ENCODE measurements at places on chromosomes 3 and 15.

- DNase-seq, result no peak
These were observed 20.3 kb upstream of the NR2E3 start for GRCh38 chr15:71790081-71790480.

DNA sequence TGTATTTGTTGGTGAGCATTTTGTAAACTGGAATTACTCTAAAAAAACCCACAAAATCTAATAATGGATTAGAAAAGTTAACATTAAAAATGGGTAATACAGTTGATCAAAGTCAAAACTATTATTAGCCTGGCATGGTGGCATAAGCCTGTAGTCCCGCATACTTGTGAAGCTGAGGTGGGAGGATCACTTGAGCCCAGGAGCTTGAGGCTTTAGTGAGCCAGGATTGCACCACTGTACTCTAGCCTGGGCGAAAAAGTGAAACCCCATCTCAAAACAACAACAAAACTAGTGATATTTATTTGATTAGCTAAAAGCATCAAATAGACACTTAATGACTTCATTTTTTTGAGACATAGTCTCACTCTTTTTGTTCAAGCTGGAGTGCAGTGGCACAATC is 3.6 kb downstream of the SNX1 start:
- DNase-seq, result no peak

DNA sequence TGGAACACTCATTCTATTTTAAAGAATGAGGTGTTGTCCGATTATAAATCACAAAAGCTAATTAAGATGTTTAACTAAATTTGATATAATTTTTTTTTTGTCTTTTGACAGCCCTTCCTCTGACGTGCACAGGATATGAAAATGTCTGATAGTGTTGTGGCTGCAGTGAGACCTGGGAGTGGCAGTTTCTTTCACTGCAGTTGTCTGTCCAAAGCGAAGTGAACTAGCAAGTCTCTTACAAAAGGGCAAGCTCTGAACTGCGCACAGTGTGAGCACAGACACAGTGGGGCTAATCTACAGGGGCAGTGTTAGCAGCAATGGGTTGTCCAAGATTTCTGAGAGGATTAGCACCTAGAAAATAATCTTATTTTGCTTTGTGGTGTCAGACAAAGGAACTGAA is 29.1 kb upstream of the MYRIP start:
- DNase-seq, result no peak

DNA sequence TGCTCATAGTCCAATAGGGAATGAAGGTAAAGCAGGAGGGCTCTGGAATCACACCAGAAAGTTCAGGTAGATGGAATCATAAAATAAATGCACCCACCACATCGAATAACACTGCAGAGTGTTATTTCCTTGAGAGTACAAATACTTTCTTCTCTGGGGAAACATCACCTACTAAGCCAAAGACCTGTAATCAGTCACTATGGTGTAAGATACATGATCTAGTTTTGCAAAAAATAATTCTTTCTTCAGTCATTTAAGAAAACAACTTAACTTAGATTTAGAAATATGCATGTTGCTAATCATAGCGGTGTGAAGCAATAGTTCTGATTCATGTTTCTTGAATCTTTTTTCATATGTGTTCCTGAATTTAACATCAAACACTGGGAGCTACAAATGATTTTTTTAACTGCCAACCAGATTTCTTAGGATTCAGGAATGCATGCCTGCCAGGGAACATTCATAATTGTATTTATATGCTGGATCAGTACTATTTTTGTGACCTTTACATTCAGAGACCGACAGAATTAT is 40.2 kb upstream of the MEIS2 start:
- no peak for DNase-seq

DNA sequence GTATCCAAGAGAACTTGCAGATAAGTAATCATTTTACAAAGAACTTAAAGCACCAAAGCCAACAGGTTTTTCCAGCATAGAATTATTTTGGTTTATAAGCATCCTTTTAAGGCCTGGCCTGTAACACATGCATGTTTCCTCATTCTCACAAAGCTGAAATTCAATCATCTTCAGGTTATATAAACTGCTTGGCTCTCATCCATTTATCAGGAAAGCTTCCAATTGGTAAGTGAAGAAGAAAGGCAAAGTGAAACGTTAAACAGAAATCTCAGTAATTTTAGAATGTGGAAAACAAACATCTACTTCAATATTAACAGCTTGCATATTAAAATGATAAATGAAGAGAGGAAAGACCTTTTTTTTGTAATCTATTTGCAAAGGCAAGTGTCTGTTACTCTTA is 1.6 kb downstream of the SERP1 start:
- DNase-seq, result no peak

DNA sequence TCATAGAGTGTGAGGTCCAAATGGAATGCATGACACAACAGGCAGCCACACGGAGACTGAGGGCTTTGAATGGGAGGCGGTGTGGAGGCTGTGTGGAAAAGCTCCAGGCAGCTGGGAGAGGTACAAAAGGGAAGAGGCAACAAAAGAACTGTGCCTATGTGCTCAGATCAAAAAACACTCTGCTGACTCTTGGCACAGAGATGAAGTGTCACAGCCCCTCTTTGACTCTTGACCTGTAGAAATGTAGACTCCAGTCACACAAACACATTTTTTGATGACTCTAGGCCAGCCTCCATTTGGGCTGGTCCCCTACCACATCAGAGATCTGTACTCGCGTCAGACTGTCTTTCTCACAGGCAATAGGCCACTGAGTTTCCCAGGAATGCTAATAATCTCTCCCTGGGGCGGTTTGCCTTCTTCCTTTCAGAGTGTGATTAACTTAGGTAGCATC is 456.0 kb downstream of the TUSC7 start:
- no peak for DNase-seq

DNA sequence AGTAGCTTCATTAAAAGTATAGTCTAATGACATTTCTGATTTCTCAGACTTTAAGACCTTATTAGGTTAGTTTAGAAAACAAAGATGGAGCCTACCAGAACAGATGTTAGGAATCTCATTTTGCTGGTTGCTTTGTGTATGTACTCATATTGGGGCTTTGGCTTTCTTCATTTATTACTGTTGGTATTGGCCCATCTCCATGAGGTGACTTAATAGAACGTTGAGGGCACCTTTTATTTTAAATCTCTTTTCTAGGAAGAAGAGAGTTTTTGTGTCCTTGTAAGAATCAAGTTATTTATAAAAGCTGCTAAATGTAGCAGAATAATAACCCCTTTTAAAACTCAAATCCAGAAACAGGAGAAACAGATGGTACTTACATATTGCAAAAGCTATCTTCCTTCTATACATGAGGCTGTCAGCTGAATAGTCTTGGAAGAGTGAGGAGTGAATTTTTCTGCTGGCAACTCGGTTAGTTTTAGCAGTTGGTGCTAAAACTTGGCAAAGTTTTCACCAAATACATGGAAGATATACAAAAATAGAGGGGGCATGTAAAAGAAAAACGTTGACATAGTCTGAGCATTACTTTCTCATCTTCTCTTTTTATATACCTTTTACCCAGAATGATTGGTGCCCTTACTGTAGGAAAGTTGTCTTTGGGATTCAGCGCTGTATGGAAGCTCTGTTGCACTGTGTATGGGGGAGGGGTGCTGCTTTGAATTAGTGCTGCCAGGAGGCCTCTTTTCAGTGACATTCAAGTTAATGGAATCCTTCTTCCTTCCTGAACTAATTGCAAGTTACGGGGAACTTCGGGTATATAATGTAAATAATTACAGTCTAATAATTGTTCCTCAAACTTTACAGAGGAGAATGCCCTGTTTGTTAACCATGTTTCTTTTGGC is 35.8 kb downstream of the CTNNB1 start:
- no peak for DNase-seq

DNA sequence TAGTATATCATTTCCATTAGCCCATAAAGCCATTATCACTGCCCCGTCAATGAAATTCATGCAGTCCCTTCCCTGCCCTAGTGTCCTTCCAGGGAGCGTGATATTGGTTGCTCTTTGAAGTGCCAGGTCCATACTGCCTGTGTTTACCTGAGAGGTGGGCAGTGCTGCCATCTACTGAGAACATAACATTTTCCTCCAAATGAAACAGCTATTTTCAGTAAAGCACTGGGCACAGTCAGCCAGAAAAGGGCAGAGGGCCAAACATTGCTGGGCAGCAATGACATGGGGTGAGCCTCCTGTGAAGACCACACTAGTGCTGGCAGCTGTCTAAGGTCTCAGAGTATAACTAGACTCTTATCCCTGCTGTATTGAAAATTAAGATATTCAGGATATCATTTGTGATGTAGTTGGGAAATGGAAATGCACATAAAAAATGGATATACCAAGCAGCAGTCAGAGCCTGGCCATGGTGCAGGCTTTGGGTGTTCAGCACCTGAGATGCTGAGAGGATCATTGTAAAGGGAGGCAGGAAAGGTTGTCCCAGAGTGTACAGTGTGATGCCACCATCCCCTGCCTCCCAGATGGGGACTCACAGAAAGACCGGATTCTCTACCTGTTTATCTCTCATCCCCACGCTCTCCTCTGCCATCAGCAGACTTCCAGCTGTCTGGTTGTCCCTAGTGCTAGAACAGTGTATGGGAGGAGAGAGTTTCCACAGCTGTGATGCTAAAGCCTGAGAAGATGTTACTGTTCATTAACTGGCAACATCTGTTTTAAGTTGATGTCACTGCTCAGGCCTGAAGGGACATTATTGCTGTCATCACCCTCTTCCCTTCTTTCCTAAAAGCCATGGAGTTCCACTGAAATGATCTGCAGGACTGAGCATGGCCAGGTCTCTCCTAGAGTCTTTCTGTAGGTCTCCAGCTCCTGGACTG is 108.8 kb downstream of the ARNT2 start:
- DNase-seq, result no peak

DNA sequence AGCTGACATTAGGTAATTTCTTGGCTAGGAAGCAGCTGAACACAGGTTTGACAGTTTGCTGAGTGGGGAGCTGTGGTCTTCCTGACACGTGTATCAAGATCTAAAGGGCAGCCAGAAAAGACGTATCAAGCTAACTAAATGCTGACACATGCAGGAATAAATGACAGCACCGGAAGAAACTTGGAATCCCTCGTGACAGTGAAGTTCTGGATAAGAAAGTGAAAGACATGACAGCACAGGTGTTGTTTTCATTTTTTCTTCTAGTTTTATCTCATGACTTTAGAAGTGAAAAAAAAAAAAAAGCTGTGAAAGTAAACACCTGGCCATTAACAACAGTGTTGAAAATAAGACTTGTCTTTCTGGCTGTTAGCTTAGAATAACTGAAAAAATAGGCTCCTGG is 48.7 kb downstream of the FGF7 start:
- no peak for DNase-seq

- no peak for DNase-seq
These were observed 11.2 kb downstream of the DENND6A start for GRCh38 chr3:57681691-57682090.

DNA sequence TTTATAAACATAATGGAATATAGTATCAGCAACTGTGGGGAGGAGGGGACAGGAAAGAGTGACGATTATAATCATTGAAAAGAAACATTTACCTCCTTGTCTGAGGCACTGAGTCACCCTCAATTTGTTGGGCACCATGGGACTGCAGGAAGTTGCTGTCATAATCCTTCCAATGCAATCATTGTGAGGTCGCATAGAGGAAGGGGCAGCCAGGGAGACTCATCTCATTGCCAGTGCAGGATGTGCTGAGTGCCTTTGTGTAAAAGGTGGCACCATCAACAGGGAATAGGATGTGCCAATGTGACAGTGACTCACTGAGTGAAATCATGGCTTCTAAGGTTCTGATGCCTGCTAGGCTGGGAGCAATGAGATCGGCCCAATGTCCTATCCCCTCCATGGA is 300.4 kb upstream of the ADAMTS9 start:
- no peak for DNase-seq

GRCh38 chr3:55720614-55721013 is 233.5 kb upstream of the WNT5A start:
- DNase-seq, result no peak

GRCh38 chr15:62164396-62165103 is 535 bp downstream of the C2CD4B start:
- no peak for DNase-seq

GRCh38 chr15:55513152-55513551 is 5.1 kb upstream of the DNAAF4 start:
- DNase-seq, result no peak

DNA sequence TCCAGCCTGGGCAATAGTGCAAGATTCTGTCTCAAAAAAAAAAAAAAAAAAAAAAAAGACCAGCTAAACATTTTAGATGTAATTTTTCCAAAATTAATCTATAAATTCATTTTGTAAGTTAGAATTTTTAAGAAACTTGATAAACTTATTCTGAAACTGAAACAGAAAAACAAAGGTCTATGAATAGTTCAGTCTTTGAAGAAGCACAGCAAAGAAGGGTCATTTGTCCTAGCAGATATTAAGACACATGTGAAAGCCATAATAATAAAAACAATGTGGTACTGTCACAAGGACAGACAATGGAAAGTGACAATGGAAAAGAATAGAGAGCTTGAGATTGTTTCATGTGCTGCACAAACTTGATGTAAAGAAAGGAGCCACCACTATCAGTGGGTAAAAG is 29.0 kb upstream of the PRSS50 start:
- no peak for DNase-seq

GRCh38 chr15:65333148-65333820 is 28.8 kb downstream of the RNU5B-1 start:
- no peak for DNase-seq

DNA sequence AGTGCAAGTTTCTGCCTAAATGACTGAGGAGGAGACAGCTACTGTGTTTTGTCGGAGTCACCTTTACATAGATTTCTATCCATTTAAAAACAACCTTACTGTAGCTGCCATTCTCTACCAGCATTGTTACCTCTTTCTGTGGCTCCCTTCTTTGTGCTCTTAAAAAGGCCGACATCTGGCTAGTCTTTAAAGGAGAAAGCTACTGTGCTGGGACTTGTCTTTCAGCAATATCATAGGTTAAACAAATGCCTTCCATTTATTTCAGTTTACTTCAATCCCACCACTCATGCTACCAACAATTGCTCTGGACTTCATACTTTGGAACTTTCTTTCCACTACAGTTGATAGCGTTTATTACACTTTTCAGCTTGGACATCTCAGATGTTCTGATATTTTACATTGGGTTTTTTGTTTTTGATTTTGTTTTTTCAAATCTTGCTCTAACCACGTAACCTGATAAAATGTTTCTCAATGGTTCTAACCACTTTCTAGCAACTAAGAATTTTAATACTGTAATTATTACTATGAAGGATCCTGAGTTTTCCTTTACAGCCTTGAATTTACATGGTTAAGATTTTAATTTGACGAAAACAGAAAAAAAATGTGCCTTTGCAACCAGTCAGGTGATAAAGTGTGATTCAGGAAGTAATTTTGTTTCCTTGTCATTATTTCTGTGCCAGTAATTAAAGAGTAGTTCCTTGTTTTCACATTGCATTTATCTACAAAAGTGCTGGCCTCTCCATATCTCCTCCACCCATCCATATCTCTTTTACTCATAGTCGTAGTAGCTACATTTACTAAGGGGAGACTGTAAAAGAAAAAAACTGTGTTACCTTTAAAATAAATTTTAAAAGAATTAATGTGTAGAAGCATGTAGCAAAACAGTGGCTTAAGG is 1.3 kb upstream of the CBLB start:
- no peak for DNase-seq

- DNase-seq, result no peak
These were observed 468 bp downstream of the UBP1 start for GRCh38 chr3:33439546-33440327.

GRCh38 chr15:28892789-28893610 is 7.2 kb downstream of the APBA2 start:
- no peak for DNase-seq

- no peak for DNase-seq
These were observed 10.4 kb downstream of the PLA2G4E start for GRCh38 chr15:42010434-42010833.

GRCh38 chr15:68618908-68619698 is 40.3 kb downstream of the CORO2B start:
- DNase-seq, result no peak

All from NCI-H187 (cell line).